MG63 (cell line): ENCODE measurements at places on chromosomes 5 and 9. TPM values are rescaled to one million over a fixed set of nuclear protein-coding genes. Genes with fewer than 3 reads are reported as not detected.
A peak's percentile ranks its signal among the peaks of the same experiment; 100 is the strongest.

DNA sequence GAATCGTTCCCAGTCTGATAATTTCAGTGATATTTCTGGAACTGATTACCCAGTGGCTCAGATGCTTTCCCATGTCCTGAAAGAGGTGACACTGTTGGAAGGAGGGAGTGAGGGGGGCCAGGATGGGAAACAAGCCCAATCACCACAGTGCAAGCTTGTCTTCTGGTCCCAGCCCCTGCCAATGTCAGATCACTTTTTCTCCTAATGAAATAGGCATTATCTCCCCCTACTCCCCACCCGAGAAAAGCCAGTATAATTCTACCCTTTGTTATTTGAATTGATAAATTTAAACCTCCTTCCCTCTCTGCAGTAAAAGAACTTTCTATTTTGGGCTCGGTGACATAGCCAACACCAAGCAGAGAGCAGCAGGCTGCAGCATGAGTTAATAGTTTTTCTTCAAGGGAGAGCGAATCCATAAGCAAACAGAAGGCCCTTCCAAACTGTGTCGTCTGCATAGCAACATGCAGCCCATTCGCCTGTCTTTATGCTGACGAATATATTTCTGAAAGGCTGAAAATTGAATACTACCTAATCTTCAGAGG is 14.6 kb upstream of the PPP2CA start:
- DNase-seq, result peak; percentile 67

DNA sequence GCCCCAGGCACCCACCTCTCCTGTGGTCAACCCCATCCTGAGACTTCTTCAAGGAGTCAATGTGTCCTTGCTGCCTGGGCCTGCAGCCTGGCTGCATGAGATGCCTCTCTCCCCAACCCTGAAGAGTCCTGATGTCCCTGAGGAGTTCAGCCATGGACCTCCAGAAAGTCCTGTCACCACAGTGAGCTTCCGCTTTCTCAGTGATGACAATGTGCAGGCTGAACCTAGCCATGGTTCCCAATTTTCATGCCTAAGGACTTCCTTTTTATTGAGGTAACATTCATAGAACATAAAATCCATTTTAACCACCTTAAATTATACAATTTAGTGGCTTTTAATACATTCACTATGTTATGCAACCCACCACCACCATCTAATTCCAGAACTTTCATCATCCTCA is 29.1 kb downstream of the DAP start:
- no peak for DNase-seq

- peak; percentile 40 for DNase-seq
Measured at GRCh38 chr5:67015541-67016191, 180.9 kb downstream of the CD180 start.

- no peak for DNase-seq
Measured at GRCh38 chr9:76901801-76902200, 4.1 kb downstream of the PRUNE2 start.

- DNase-seq, result no peak
Measured at GRCh38 chr5:27727254-27727653, 688.9 kb upstream of the CDH9 start.

DNA sequence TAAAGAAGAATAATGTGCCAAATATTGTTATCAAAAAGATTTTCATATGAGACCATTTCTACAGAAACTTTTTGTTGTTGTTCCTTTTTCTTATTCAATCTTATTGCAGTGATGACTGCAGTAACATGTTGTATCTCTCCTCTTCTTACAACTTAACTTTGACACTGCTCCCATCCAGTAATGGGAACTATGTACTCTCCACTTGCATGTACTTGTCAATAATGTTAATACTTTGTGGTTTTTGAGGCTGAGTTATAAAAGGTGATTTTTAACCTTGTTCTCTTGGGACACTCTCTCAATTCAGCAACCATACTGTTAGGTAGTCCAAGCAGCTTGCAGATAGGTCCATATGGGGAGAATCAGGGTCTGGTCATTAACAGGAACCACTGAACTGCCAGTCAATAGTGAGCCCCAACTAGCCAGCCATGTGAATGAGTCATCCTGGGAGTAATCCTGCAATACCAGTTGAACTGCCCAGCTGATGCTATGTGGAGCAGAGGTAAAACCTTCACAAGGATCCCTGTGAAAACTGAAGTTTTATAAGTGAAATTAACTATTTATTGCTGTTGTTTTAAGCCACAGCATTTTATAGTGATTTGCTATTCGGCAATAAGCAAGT is 199.6 kb upstream of the DAB2 start:
- DNase-seq, result peak; percentile 18

DNA sequence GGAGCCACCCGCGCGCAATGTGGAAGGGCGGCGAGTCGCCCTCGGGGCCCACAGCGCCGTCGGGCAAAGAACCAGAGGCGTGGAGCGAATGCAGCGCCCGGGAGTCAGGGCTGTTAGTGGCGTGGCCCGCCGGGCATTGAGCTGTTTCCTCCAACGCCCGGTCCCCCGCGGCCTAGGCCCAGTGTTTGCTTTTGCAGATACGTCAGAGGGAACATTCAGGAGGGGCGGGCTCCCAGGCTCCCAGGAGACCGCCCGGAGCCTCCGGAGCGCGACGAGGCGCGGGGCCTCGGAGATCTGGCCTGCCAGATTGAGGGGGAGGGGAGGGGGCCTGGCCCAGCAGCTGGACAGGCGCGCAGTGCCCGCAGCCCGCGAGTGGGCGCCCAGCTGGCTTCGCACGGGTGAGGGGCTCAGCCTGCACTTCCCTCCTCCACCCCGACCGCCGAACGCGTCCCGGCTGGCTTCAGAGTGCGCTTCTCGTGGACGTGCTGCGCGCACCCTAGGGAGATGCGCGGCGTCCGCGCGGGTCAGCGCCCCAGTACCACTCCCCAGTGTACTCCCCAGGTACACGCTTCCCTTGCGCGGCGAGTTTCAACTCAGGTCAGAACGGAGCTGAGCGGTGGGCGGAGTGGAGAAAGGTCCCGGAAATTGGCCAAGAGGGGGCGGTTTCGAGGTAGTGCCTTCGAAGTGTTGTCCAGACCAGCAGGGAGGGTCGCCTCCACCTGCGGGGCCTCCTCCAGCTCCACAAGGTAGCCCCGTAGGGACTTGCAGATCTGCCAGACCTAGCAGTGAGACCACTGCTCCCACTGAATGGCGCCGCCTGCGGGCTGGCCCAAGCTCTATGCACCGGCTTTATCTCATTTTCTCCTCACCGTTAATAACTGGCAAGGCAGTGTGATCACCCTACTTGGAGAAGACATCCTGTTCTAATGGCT is 130.4 kb downstream of the TMEM174 start:
- no peak for DNase-seq

Gene OBP2B
- not detected in 2 replicates for total RNA-seq

Gene SLC45A2
- not detected in 2 replicates for total RNA-seq

DNA sequence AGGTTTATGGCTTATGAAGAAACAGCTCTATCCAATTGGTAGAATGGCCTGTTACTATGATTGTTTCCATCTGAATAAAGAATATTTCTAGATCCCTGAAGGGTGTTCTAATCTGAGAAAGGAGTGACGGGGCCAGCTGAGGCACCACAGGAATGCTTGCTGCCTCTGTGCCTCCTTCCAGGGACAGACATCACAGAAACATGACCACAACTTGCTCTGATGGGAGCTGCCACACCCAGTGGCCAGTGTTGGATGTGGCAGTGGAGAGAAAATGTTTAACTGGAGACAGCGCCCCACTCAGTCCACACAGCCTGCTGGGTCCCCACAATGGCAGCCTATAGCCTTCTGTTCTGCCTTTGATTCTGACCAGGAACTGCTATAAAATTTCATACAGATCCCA is 38.6 kb upstream of the TESK1 start:
- peak; percentile 44 for DNase-seq

Gene PTGER4
- total RNA-seq, result 1.2 and 2.1 TPM in 2 replicates

Gene SEMA5A
- total RNA-seq, result 22.3 and 27.9 TPM in 2 replicates

GRCh38 chr5:176574297-176574591 is 25.1 kb downstream of the CDHR2 start:
- no peak for DNase-seq

Gene OLFML2A
- 0.20 and 1.5 TPM in 2 replicates for total RNA-seq

- peak; percentile 64 for DNase-seq
Measured at GRCh38 chr9:114224247-114224610, 68.9 kb downstream of the COL27A1 start.
